ENCODE measurements at places on chromosomes 6 and 20.

GRCh38 chr20:52172392-52173047 lies 19.1 kb downstream of the ZFP64 start:
- DNase-seq: no peak

DNA sequence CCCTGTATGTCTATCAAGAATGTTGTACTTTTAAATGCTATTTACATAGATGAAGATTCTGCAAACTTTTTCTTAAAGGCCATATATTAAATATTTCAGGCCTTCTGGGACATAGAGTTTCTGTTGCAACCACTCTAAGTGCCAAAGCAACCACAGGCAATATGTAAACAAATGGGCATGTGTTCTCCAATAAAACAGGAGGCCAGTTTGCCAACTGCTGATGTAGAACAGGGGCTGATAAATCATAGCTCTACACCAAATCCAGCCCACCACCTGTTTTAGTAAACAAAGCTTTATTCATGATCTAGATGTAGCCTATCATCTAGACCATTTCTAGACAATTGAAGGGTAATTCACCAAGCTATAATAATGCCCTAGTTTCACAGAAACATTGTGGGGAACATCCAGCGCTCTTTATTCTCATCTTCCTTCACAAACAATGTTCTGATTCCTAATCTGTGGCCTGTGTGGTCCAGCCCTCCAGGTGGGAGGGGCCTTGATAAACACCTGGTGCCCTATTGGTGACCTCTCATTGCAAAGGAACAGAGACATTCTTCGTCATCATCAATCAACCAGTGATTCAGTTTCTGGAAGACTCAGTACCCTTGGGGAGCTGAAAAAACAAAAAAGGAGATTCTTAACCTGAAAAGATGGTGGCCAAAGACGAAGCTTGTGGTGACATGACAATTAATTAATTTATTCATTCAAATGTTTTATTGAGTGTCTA lies 80.2 kb downstream of the PREP start:
- DNase-seq: no peak

DNA sequence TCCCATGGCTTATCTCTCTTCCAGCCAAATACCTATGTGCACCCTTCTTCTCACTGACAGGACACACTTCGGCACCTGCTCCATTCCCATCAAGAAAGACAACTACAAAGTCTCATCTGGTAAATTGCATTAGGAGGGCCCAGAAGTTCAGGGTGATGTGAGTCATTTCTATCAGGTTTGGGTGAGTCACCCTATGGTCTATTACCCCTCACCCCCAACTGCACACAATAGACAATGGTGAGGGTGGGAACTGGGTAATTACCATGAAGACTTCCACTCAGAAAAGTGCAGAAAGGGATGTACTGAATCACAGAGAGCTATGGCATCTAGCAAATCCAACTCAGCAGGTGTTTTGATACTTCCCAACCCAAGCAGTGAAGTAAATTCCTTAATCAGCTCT lies 54.8 kb downstream of the OPN5 start:
- DNase-seq: no peak

- no peak for DNase-seq
Observed at GRCh38 chr6:22036275-22036674, 260.6 kb downstream of the PRL start.

DNA sequence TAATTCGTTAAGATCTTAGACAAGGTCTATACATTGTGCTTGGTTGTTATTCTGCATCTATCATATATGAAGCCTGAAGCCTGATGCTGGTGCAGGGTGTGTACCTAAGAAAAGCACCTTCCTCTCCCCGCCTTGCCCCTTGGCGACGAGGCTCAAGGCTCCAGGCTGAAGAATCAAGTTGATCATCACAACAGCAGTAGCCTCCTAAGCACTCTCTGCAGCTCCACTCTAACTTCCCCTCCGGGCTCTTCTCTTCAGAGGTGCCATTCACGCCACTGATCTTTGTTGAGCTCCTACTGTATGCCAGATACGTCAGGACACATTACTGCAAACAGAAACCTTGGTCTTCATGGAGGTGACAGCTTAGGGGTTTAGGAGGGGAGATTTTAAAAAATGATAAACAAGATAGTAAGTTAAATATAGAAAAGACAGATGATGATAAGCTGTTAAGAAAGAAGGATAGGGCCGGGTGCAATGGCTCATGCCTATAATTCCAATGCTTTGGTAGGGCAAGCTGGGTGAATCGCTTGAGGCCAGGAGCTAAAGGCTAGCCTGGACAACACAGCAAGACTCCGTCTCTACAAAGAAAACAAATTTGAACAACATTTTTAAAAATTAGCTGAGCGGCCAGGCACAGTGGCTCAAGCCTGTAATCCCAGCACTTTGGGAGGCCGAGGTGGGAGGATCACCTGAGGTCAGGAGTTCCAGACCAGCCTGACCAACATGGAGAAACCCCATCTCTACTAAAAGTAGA lies 38.4 kb upstream of the ZNF217 start:
- no peak for DNase-seq

DNA sequence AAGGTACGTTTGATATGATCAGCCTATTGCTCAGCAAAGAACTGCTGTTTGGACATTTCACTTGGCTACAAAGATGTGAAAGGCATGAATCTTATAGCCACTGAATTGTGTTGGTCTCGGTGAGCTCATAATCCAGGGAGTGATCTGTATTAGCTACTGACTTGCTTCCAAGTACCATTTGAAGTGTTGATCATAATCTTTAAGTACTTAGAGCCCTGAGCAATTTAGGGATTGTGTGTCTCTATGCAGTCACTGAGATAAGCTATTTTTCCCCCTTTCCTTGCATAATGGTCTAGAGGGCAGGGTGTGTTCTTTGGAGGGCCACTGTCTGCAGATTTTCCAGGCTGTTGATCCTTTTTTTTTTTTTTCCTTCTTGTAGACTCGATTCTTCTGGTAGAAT lies 393.6 kb downstream of the ESR1 start:
- DNase-seq: no peak

GRCh38 chr6:116382587-116382986 lies 11.8 kb downstream of the DSE start:
- DNase-seq: no peak

GRCh38 chr6:93604951-93605350 lies 185.6 kb upstream of the EPHA7 start:
- no peak for DNase-seq

DNA sequence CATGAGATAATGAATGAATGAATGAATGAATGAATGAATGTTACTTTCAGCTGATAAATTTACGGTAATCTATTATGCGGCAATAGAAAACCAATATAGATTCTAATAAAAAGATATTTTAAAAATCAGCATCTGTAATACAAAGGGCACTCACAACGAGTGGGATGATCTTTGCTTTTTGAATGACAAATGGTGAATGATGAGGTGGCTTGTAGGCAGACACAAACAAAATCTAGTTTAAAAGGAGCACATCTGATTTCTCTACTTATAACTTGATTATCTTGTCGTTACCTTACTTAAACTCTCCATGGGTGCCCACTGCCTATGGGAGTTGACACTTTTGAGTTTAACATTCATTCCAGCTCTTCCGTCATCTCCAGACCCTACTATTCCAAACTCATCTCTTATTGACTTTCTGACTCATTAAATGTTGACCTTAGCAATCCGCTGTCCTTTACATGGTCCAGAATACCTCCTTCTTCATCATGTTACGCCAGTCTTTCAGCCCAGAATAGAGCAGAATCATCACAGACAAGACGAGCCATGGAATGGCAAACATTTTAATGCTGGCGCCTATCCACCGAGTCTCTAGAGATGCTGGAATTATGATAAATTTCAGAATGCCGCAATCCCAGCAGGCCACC lies 41.3 kb downstream of the NHLRC1 start:
- DNase-seq: no peak

- DNase-seq: no peak
Observed at GRCh38 chr20:56454754-56455153, 13.7 kb upstream of the RTF2 start.

DNA sequence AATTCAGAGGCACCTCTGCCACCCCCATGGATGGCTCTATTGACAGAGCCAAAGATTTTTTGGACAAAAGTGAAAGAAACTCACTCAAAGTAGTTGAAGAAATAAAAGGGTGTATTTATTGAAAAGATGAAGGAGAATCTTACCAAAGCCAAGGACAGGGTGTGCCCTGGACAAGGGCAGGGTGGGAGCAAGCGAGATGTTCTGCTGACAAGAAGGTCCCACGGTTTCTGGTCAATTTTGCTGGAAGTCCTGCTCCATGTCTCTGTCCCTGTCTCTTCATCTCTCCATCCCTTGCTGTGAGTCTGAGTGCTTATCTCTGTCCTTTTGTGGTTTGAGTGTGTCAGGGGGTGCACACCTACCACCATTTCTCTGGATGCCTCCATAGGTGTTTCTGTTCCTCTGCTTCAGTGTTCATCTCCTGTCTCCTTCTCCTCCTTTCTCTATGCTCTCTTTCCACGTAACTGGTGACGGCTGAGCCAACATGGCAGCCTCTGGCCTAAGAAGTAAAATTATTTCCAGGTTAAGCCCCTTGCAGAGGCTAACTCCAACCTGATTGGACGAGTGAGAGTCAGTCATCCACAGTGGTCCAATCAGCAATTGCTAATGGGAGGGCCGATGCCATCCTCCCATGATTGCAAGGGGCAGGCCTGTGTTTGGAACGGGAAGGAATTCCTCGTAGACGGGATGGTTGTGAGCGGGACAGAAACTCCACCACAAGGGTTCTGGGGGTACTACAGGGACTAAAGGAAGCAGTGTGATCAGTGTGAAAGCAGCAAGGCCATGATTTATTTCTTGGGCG lies 502.1 kb upstream of the CDH4 start:
- DNase-seq: no peak

- no peak for DNase-seq
Observed at GRCh38 chr20:22446613-22447446, 137.5 kb downstream of the FOXA2 start.

- peak; percentile 62 for DNase-seq
Observed at GRCh38 chr6:111230351-111231089, 143.2 kb downstream of the SLC16A10 start.
